ENCODE measurements at places on chromosomes 6 and 20.

DNA sequence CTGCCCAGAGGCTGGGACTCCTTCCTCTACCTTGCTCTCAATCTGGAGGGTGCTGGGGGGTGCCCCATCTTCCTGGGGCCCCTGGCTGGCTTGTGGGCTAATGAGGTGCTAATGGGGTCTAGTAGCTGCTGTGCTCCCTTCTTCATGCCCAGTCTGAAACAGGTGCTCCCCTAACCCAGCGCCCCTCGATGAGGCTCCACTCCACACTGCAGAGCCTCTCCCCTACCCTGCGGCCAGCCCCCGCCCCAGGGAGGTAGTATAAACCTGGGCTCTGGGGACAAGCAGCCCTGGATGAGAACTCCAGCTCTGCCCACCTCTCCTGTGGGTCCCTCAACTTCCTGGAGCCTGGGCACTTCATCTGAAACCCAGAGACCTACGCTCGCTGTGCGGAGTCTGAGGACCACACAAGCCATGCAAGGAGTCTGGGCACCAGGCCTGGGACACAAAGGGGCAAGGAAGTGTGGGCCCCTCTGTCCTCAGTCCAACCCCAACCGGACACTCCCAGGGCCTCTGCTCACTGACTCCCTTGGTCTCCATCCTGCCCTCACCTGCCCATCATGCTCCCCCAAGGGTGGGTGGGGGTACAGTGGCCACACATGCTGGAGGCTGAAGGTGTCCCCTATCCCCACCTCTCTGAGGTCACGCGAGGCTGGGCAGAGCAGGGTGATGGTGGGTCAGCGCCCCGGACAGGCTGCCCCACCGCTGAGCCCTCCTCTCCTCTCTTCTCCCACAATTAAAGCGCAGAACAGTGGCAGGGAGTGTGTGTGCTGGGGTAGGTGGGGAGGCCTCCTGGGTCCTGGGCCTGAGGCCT, 6.1 kb downstream of the RPL10A start:
- DNase-seq: no peak

- no peak for DNase-seq
Observed at GRCh38 chr6:79946272-79947190, 822 bp downstream of the ELOVL4 start.

DNA sequence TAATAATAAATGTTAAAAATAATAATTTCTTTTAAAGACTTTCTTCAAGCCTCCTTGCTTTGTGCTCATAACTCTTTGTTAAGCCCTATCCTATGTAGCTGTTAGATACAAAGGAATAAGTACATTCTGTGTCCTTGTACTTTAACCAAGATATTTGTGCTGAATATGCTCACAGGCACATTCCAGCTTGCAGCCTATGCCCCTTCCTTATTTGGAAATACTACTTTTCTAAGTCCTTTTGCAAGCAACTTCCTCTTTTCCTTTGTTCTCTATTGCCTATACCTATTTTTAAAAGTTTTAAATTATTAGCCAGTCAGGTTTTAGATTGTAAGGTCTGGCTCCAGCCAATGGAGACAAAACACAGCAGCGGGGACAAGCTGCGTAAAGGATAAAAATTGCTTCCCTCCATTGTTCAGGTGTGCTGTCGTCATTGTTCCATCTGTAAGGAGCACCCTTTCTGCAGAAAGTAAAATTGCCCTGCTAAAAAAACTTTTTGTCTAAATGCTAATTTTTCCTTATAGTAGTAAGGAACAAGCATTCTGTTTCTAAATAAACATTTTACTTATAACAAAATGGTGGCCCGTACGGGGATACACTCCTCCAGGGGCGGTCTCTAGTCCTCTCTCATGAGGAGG, 80.2 kb downstream of the SYTL3 start:
- no peak for DNase-seq

DNA sequence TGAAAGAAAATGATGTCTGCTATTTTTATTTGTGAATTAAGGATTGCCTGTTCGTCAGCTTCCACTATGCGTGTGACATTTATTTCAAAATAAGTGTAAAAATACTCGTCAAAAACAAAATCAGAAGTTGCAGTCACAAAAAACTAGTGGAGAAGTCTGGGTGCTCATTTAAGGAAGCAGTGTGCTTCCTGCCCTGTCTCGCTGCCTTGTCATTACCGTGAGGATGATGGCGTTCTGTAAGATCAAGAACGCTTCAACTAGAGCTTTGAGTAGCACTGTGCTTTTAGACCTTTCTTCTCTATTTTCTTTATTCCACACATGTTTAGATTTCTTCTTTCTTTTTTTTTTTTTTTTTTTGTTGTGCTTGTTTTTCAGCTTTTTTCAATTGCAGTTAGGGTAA, 186.9 kb downstream of the TBC1D7 start:
- no peak for DNase-seq

DNA sequence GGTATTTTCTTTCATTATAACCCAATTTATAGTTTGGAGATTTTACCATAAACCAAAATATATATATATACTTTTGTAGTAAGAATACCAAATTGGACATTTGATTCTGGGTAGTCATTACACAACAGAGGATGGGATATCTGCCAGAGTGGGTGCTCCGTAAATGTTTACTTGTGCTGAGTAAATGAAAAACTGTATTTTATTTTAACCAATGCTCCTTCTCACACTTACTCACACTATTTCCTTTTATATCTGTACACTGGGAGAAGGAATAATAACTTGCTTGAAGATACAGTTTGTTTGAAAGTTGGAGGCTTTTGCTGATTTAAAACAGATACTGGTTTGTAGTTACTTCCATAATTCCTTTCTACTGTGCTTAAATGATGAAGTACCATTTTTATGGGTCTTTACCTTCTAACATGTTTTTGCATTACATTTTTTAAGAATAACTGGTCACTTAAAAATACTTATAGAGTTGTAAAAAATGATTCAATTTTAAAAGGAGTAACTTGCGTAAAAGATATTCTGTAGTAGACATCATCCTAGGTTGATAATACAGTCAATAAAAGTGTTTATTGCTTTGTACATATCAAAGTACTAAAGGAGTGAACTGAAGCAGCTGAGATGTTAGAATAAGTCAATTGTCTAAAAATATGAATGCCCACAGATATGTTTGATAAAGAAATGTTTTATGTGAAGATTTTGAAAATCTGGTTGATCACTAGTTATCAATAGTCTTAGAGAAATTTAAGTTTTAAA, 411.7 kb downstream of the UTRN start:
- DNase-seq: no peak

DNA sequence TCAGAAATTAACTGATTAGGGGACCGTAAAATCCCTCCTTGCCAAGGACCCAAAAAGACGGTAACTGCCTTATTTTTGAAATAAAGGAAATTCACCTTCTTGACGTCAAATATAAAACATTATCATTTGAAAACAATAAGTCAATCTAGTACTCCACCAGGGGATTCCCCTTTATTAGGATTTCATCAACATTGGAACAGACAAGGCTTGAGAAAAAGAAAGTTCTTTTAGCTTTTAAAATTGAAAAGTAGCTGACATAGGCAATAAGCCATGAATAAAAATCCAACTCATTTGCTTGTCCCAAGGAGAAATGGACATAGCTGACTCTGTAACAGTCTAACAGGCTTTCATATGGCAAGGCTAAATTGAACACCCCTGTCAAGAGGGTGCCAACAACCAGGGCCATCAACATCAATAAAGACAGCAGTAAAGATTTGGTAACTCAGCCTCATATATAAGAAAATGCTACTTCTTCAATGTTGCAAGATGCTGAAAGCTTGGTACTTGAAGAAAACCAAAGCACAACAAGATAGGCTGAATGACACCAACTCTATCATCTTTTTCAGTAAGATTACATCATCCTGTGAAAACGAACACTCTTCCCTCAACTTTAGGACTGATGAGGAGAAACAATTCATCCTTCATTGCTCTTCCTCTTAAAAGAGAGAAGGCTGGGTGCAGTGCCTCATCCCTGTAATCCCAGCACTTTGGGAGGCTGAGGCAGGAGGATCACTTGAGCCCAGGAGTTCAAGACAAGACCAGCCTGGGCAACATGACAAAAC, 121.0 kb upstream of the PRDM1 start:
- DNase-seq: no peak

DNA sequence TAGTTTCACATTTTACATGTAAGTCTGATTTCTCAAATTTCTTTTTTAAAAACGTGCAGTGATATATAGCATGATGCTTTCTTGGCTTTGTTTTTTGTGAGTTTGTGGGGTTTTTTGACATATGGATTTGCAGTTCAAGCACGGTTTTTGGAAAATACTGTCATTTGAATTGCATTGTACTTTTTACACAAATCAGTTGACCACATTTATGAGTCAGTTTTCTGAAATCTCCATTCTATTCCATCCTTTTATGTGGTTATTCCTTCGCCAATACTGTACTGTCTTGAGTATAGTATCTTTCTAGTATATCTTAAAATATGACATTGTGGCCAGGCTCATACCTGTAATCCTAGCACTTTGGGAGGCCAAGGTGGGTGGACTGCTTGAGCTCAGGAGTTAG, 890.0 kb upstream of the CITED2 start:
- no peak for DNase-seq

GRCh38 chr6:90872981-90873380, 286.1 kb upstream of the MAP3K7 start:
- no peak for DNase-seq

DNA sequence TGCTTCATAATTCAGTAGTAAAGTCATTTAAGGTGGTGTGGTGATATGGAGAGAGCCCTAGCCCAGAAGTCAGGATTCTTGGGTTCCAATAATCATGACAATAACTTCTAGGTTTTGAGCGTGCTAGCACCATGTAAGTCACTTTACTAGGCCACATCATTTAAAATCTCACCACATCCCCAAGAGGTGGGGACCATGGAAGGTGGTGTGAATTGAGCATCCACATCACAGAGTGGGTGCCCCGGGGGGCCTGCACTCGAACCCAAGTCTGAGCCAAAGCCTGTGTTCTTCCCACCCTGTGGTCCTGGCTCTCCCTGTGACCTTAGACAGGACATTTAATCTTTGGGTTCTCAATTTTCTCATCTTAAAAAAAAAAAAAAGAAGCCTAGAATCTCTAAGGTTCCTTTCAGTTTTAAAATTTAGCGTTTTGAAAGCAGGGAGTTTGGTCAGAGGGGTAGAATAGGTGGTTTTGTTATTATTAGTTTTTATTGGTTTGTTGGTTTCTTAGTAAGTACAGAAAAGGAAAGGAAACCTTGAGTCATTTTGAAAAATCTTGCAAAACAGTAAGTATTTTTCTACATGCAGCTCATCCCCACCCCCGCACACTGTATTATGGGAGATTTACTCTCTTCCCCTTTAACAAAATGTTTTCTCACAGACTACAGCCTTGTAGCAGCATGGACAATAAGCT, 26.4 kb downstream of the ARMC2 start:
- DNase-seq: no peak

- DNase-seq: no peak
Observed at GRCh38 chr6:167987396-167988153, 9.9 kb upstream of the KIF25 start.

DNA sequence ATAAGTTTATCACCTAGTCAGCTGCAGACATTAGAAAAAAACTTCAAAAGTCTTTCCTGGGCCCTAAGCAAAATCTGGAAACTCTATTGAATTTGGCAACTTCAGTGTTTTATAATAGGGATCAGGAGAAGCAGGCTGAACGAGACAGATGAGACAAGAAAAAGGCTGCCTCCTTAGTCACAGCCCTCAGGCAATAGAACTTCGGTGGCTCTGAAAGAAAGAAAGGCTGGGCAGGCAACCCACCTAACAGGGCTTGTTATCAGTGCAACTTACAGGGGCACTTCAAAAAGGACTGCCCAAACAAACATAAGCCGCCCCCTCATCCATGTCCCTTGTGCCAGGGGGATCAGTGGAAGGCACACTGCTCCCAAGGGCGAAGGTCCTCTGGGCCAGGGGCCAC, 657.9 kb upstream of the HS3ST5 start:
- DNase-seq: no peak

DNA sequence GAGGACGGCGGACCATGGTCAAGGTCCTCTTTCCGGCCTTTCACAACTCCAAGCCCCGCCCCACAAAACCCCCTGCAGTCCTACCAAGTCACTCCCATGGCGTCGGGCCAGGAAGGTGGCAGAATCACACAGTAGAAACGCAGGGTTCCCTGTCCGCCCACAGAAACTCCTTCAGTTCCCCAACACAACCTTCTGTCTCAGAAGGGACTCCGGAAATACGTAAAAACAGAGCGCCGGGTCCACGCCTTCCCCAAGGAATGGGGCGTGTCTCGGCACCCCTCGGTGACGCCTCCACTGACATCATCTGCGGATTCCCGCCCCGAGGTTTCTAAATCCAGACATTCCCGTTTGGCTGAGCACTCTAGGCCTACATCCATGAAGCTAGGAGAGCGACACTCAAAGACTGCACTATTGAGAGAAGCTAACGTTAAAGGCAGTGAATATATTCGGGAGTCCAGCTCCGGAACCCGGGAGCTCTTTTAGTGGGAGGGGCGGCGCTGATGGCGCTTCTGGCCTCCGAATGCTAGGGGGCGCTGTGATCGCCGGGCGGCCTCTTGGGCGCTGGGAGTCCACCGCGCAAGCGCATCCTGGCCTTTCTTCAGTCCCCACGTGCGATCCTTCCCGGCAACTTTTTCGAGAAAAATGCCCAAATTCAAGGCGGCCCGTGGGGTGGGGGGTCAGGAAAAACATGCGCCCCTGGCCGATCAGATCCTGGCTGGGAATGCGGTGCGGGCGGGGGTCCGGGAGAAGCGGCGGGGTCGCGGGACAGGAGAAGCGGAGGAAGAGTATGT, at the start of the genes BYSL and MED20:
Gene BYSL, plus strand, starts transcription at position 579 of the 791 bp plus-strand sequence. Its CDS starts 64 bp downstream, at position 643.
Gene MED20, minus strand, starts transcription at position 219 of the 791 bp plus-strand sequence. Its CDS starts 121 bp downstream, at position 98.
- peak; percentile 91 for DNase-seq

All from stimulated activated CD8-positive, alpha-beta memory T cell treated with anti-CD3 and anti-CD28 coated beads, Interleukin-15, amount 100 ng/mL, for 1 hour (primary cell).